ENCODE measurements at places on chromosomes 7 and 10. TPM values are rescaled to one million over a fixed set of nuclear protein-coding genes. Genes with fewer than 3 reads are reported as not detected.

The NUTM2E gene
- not detected for total RNA-seq

The SVOPL gene
- total RNA-seq: not detected

The UCN3 gene
- not detected for total RNA-seq

The TRIP6 gene
- total RNA-seq: 103 TPM

The C7orf57 gene
- total RNA-seq: not detected

The ZNF679 gene
- total RNA-seq: not detected

The PODXL gene
- total RNA-seq: 1.2 TPM

The CRYGN gene
- 0.58 TPM for total RNA-seq

The PIK3AP1 gene
- not detected for total RNA-seq

The MUC12 gene
- total RNA-seq: 0.87 TPM

The OR6V1 gene
- total RNA-seq: not detected

The PIK3CG gene
- not detected for total RNA-seq

The OR9A4 gene
- total RNA-seq: not detected

The CALHM1 gene
- total RNA-seq: not detected

The HTR5A gene
- total RNA-seq: not detected

The MICALL2 gene
- total RNA-seq: 23.6 TPM

The NKX1-2 gene
- under 0.01 TPM for total RNA-seq

The NRP1 gene
- 370 TPM for total RNA-seq

The R3HCC1L gene
- total RNA-seq: 20.2 TPM

The CTAGE4 gene
- total RNA-seq: 2.0 TPM

The PKD2L1 gene
- not detected for total RNA-seq

The MTG1 gene
- 21.5 TPM for total RNA-seq

The EEPD1 gene
- 19.4 TPM for total RNA-seq

The SNCG gene
- total RNA-seq: 8.8 TPM

The IGF2BP3 gene
- 35.1 TPM for total RNA-seq

The GBX1 gene
- not detected for total RNA-seq

The DOCK1 gene
- 86.0 TPM for total RNA-seq

The WDR11 gene
- total RNA-seq: 81.7 TPM

The HIPK2 gene
- 13.7 TPM for total RNA-seq

The TRIM74 gene
- total RNA-seq: not detected

The RADIL gene
- total RNA-seq: 1.3 TPM

The FGF8 gene
- total RNA-seq: 0.17 TPM

The CYP2C19 gene
- not detected for total RNA-seq

The SLC26A5 gene
- not detected for total RNA-seq

The SPDYE16 gene
- total RNA-seq: 0.33 TPM

The GPR26 gene
- not detected for total RNA-seq

The DLD gene
- total RNA-seq: 91.9 TPM

The MRM2 gene
- total RNA-seq: 20.2 TPM

The GPR15LG gene
- total RNA-seq: not detected

The C10orf67 gene
- 0.44 TPM for total RNA-seq

The MEOX2 gene
- 0.83 TPM for total RNA-seq

The TRPV5 gene
- not detected for total RNA-seq

The SLC13A1 gene
- not detected for total RNA-seq

The TMEM176B gene
- not detected for total RNA-seq

The C10orf62 gene
- not detected for total RNA-seq

The LIPM gene
- total RNA-seq: not detected

Measured in smooth muscle cell of trachea (primary cell).